ENCODE measurements at places on chromosomes 3 and 15. TPM values are rescaled to one million over a fixed set of nuclear protein-coding genes. Genes with fewer than 3 reads are reported as not detected.

- no peaks in the 10 kb centered on the region for H3K4me1 ChIP-seq
- no peak overlapping the region for H3K4me3 ChIP-seq
- H3K27ac ChIP-seq, result no peak overlapping the region
- no peaks in the 10 kb centered on the region for H3K36me3 ChIP-seq
- no peaks in the 10 kb centered on the region for H3K27me3 ChIP-seq
These were observed 169.7 kb upstream of the GALNT15 start for GRCh38 chr3:16004812-16005211.

GRCh38 chr3:140995881-140996280 is 54.2 kb downstream of the SLC25A36 start:
- H3K4me3 ChIP-seq, result no peak overlapping the region
- no peak overlapping the region for H3K27ac ChIP-seq
- peaks cover 8% of the 10 kb centered on the region for H3K4me1 ChIP-seq
- DNase-seq, result peak; percentile 14

- H3K4me3 ChIP-seq, result peak overlapping the region; percentile 21
- no peaks in the 10 kb centered on the region for H3K27me3 ChIP-seq
- H3K27ac ChIP-seq, result 0 out of 2 replicates have a peak overlapping the region, but pooled peaks have one; percentile 13
These were observed 435.3 kb downstream of the TUSC7 start for GRCh38 chr3:117144853-117145252.

- no peaks in the 10 kb centered on the region for H3K36me3 ChIP-seq
- no peaks in the 10 kb centered on the region for H3K4me1 ChIP-seq
- no peak overlapping the region for H3K4me3 ChIP-seq
- H3K27me3 ChIP-seq, result no peaks in the 10 kb centered on the region
These were observed 7.8 kb upstream of the RAD18 start for GRCh38 chr3:8970971-8971589.

DNA sequence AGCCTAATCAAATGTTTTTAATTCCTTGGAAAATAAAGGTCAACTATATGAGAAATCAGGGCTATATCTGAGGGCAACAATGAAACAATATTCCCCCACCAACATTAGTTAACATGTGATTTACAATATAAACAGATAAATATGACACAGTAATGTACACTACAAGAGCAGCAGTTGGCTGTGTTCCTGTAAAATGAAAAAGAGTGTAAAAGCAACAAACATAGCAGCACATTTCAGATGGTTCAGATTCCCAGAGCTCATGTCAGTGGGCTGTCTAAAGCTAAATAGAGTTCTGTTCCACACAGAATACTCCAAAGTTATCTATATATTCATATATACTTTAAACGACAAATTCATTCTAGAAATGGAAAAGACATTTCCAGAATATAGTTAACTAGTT is 42.6 kb downstream of the ANKRD28 start:
- H3K4me1 ChIP-seq, result peaks cover 22% of the 10 kb centered on the region
- no peak overlapping the region for H3K4me3 ChIP-seq
- no peaks in the 10 kb centered on the region for H3K27me3 ChIP-seq
- DNase-seq, result no peak

Gene ITIH3
- not detected for total RNA-seq

Gene CFAP100
- not detected for total RNA-seq

Gene TRIM71
- not detected for total RNA-seq

DNA sequence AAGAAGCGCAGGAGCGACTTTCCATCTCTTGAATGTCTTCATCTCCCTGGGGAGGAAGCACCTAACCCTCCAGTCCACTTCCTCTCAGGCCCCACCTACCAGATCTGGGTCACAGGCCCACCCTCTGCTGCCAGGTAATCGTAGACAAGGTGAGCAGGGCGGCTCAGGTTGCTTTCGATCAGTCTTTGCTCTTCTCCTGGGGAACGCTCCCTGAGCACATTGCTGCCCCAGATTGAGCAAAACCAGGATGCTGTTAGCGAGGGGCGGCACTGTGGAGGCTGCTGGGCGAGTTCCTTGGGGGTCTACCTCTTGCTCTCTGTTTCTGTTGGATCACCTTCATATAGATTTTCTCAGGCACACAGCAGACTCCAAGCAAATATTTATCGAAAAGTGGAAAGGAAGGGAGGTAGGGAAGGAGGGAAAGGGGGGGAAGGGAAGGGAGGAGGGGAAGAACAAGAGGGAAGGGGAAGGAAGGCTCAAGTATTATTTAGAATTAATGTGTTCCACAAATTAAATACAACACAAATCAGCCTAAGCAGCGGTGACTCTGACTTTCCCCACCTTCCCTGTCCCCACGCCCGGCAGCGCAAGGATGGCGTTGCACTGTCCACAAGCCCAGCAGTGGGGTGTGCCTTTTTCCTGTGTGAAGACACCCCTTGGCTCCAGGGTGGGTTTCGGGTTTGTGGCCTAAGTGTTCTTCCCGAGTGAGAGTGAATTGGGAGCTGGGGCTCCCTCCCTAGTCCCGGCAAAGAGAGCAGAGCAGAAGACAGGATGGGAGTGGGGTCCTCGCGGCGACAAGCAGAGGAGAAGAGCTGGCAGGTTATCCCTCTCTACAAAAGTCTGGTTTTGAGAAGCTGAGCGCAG is 6.1 kb upstream of the PCSK6 start:
- H3K36me3 ChIP-seq, result no peaks in the 10 kb centered on the region
- H3K27ac ChIP-seq, result no peak overlapping the region
- no peak overlapping the region for H3K4me3 ChIP-seq

DNA sequence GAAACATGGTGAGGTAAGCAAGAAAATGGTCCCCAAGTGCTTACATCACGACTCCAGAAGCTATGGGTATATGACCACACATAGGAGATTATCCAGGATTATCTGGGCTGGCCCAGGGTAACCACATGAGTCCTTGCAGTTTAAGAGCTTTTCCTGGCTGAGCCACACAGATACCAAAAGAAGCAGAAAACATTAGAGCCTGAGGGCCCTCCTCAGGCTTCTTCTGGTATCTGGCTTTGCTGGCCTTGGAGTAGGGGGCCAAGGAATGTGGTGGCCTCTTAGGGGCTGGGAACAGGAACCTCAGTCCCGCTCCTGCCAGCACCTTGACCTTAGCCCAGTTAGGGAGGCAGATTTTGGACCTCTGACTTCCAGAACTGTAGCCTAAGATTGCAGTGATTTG is 259.1 kb downstream of the KCNMB2 start:
- no peak overlapping the region for H3K27ac ChIP-seq
- H3K27me3 ChIP-seq, result no peaks in the 10 kb centered on the region
- DNase-seq, result no peak
- no peaks in the 10 kb centered on the region for H3K4me1 ChIP-seq
- H3K4me3 ChIP-seq, result no peak overlapping the region

- H3K27me3 ChIP-seq, result no peaks in the 10 kb centered on the region
- no peak overlapping the region for H3K4me3 ChIP-seq
- DNase-seq, result peak; percentile 23
These were observed 7.2 kb downstream of the RNF13 start for GRCh38 chr3:149820183-149820582.

- no peaks in the 10 kb centered on the region for H3K36me3 ChIP-seq
- no peak overlapping the region for H3K4me3 ChIP-seq
- H3K4me1 ChIP-seq, result no peaks in the 10 kb centered on the region
- DNase-seq, result no peak
These were observed 29.1 kb upstream of the MANF start for GRCh38 chr3:51355891-51356578.

Data from GM23248 (cell line).